ENCODE measurements at places on chromosomes 16 and 17. TPM values are rescaled to one million over a fixed set of nuclear protein-coding genes. Genes with fewer than 3 reads are reported as not detected.

GRCh38 chr17:35479271-35479670 lies 30.7 kb upstream of the SLFN13 start:
- H3K4me3 ChIP-seq, result no peak overlapping the region
- DNase-seq, result no peak
- H3K36me3 ChIP-seq, result peaks cover 52% of the 10 kb centered on the region
- H3K27me3 ChIP-seq, result no peaks in the 10 kb centered on the region
- H3K4me1 ChIP-seq, result peaks cover 36% of the 10 kb centered on the region

DNA sequence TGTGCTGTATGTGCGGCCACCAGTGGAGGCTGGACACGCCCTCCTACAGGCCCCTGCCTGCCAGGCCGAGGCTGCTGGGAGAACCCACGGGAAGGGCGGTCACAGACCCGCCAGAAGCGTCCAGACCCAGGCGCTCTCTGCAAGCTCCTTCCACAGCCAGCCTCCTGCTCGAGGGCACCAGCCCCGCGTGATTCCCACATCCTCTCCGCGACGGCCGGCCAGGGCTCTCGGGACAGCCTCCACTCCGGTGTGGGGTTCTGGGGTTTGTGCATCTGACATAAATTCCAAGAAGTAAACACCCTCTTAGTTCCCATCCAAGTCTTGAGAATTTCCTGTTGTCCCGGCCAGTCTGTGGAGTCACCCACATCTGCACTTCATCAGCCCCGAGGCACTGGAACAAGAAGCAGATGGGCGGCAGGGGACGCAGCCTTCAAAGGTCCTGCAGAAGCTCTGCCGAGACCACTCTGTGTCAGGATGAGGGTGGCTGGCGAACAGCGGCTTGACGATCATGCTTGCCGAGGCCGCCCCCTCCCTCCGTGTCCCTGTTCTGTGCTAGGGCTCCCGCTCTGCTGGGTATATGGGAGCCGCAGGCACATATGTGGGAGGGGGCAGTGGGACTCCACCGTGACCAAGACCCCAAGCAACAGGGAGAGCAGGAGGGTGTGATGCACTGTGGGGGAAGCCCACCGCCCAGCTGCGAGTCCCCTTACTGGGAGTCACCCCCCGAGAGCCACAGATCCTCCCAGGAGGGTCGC lies 2.4 kb upstream of the TMEM204 start:
- peaks cover 15% of the 10 kb centered on the region for H3K36me3 ChIP-seq
- peaks cover 15% of the 10 kb centered on the region for H3K4me1 ChIP-seq
- no peak for DNase-seq
- H3K4me3 ChIP-seq, result peak overlapping the region; percentile 13
- H3K27me3 ChIP-seq, result no peaks in the 10 kb centered on the region
- H3K27ac ChIP-seq, result peak overlapping the region; percentile 86

DNA sequence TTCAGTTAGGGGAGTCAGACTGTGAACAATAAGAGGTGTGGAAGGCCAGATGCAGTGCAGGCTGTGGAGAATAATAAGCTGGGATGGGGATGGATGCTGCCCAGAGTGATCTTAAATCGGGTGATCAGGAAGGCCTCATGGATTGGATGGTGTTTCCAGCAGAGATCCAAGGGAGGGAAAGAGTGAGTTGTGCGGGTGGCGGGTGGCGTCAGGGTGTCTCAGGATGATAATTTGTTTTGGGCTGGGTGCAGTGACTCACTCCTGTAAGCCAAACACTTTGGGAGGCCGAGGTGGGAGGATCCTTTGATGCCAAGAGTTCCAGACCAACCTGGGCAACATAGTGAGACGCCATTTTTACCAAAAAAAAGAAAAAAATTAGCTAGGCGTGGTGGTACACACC lies 7.9 kb downstream of the CLUAP1 start:
- peak overlapping the region; percentile 34 for H3K4me3 ChIP-seq
- no peaks in the 10 kb centered on the region for H3K27me3 ChIP-seq
- peaks cover 64% of the 10 kb centered on the region for H3K4me1 ChIP-seq
- peaks cover 62% of the 10 kb centered on the region for H3K36me3 ChIP-seq

DNA sequence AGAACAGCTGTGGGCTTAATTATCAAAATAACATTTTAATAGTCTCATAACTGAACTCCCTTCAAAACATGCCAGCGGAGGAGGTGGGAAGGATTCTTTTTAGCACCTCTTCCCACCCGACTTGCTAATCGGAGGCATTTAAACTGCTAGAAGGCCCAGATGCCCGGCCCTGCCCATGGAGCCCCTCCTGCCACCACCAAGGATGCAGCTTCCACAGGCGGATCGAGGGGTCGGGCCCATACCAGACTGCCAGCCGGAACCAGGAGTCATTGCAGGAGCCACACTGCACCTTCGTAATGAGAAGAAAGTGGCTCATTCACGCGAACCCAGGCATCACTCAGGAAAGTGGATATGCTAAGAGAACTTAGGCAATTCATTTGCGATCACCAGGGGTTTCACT lies 201.2 kb downstream of the C16orf78 start:
- no peaks in the 10 kb centered on the region for H3K36me3 ChIP-seq
- H3K4me3 ChIP-seq, result no peak overlapping the region
- no peaks in the 10 kb centered on the region for H3K4me1 ChIP-seq
- no peaks in the 10 kb centered on the region for H3K27me3 ChIP-seq

GRCh38 chr17:76560036-76560876 lies 20.4 kb downstream of the PRCD start:
- H3K27me3 ChIP-seq, result no peaks in the 10 kb centered on the region
- peaks cover 70% of the 10 kb centered on the region for H3K4me1 ChIP-seq
- H3K4me3 ChIP-seq, result peak overlapping the region; percentile 48

DNA sequence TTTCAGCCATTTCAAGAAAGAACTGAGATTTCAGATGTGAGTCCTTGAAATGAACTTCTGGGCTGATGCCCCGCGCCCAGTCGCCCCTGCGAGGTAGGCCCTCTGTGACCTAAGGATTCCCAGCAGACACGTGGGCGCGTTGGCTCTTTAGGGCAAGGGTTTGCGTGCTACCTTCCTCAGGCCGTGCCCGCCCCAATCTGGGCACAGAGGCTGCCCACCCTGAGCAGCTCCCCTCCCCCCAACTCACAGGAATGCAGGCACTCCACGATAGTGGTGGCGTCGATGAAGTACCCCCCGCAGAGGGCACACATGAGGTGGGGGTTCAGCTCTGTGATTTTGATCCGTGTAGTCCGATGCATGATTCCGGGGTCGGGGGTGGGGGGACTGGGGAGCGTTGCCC lies 8.1 kb downstream of the PCGF2 start:
- peaks cover 12% of the 10 kb centered on the region for H3K27me3 ChIP-seq
- peaks cover 4% of the 10 kb centered on the region for H3K4me1 ChIP-seq
- no peak for DNase-seq

DNA sequence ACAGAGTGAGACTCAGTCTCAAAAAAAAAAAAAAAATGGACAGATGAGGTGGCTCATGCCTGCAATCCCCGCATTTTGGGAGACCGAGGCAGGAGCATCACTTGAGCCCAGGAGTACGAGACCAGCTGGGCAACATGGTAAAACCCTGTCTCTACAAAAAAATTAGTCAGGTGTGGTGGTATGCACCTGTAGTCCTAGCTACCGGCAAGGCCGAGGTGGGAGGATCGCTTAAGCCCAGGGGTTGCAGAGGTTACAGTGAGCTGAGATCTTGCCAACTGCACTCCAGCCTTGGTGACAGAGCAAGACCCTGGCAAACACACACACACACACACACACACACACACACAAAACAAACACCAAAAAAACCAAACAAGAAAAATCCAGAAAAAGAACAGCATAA lies 7.7 kb upstream of the ENGASE start:
- peaks cover 2% of the 10 kb centered on the region for H3K27me3 ChIP-seq
- H3K4me3 ChIP-seq, result no peak overlapping the region
- DNase-seq, result no peak

- no peak for DNase-seq
- H3K4me1 ChIP-seq, result peaks cover 8% of the 10 kb centered on the region
- H3K27ac ChIP-seq, result no peak overlapping the region
Observed at GRCh38 chr17:58279016-58279711, 1.6 kb downstream of the MPO start.

DNA sequence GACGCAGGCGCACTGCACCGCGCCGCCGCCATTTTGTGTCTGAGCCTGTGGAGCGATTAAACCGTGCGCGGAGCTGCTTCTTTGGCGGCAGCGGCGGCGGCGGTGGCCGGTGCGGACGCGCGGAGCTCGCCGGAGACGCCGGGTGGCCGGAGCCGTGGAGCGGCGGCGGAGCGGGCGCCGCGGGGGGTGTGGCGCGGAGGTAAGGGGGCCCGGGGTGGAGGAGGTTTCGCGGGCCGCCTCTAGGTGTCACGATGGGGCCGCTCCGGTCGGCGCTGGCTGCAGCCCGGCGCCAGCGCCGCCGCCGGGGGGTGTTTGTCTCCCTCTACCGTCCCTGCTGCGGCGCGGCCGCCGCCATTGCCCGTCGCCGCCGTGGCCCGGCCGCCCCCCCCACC lies at the start of gene CTCF:
Gene CTCF (plus strand): TSS at position 1 of the 392 bp plus-strand sequence. CDS start 48,307 bp downstream, outside the sequence.
- no peaks in the 10 kb centered on the region for H3K27me3 ChIP-seq
- H3K4me1 ChIP-seq, result peaks cover 44% of the 10 kb centered on the region
- no peaks in the 10 kb centered on the region for H3K36me3 ChIP-seq
- peak within 1 kb of the TSS; percentile 95 for H3K4me3 ChIP-seq
- peak within 1 kb of the TSS; percentile 97 for H3K27ac ChIP-seq

The TNFSF12 gene
- 26.6 TPM for total RNA-seq

The PYY gene
- not detected for total RNA-seq

Data from naive thymus-derived CD8-positive, alpha-beta T cell (primary cell).